ENCODE measurements at places on chromosomes 7 and 10.

GRCh38 chr10:75181073-75181472 lies 29.5 kb upstream of the VDAC2 start:
- no peak for DNase-seq

GRCh38 chr7:34011696-34012095 lies 106.4 kb downstream of the BMPER start:
- DNase-seq: peak; percentile 62

- DNase-seq: peak; percentile 62
These were observed 52.1 kb downstream of the SUFU start for GRCh38 chr10:102555781-102556328.

GRCh38 chr10:116118847-116119246 lies 154.2 kb downstream of the GFRA1 start:
- DNase-seq: no peak

GRCh38 chr7:8423057-8423456 lies 10.4 kb upstream of the NXPH1 start:
- no peak for DNase-seq

DNA sequence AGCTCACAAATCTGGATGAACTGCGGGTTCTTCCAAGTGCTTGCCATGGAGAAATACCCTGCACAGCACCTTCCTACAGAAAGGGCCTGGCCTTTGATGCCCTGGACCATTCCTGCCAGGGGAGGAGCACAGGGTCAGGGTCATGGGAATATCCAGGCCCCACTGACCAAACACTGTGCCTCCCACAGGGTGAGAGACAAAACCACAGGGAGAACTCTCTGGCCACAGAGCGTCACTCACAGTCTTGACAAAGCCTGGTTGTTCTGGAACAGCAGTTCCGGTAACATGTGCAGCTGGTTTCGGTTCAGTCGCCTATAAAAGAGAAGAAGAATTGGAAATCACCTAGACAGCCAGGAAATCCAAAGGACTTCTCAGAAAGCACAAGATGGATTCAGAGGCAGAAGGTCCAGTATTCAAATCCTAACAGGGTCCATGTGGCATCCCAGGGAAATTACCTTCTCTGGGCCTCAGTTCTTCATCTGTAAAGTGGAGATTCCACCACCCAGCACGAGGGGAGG lies 28.1 kb downstream of the SLIT1 start:
- no peak for DNase-seq

All from fibroblast of skin of right quadriceps (primary cell).